GM12878 (cell line): ENCODE measurements at places on chromosomes 11 and 22. TPM values are rescaled to one million over a fixed set of nuclear protein-coding genes. Genes with fewer than 3 reads are reported as not detected.

DNA sequence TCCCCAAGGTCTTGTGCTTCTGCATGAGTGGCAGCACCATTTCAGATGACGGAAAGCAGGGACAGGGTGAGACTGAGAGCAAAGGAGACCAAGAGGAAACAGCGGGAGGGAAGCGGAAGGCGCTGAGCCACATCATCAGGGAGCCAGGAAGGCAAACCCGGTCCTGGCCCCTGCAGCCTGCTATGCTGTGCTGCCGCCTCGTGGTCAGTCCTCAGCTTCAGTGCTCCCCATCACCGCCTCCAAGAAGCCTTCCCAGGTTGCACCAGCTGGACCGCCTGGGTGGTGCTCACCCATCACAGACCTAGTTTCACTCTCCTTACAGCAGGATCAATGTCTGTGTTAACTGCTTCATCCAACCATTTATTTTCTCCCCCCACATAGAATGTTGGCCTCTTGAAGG, 73.0 kb upstream of the PHF21B start:
- DNase-seq: no peak

DNA sequence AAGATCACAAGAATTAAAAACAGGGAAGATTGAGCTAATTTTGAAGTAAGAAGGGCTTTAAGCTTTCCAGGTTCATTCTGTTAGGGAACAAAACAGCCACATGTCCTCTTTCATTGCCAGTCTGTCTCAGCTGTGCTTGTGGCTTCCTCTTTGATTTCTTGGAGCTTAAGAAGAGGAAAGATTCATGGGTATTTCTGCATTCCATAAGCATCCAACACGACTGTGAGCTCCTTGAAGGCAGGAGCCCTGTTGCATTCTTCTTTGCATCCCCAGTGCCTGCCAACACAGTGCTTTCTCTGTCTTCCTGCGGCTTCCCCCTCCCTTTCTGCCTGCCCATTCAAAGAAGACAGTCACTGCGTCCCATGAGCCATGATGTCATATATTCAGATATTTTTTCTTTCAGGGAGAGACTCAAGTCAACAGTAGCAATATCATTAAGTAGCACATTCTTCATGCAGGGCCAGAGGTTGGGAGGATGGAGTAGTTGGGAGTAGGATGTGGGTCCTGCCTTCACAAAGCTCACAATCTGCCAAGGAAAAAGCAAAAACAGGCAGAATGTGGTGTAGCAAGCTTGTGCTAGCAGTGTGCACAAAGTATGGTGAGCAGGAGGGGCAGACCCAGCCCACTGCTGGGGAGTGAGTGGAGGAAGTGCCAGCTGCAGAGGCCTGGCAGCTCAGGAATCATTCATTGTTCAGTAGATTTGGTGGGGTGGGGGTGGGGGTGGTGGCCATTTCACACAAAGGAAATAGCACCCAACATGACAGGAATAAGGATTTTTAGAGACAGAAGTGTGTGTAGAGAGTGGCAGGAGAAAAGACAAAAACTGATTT, 162.1 kb upstream of the RASSF10 start:
- no peak for DNase-seq

- no peak for DNase-seq
These were observed 17.8 kb downstream of the OTUB1 start for GRCh38 chr11:64003807-64004589.

GRCh38 chr11:63866211-63866610, 27.3 kb downstream of the MARK2 start:
- DNase-seq: peak; percentile 86

DNA sequence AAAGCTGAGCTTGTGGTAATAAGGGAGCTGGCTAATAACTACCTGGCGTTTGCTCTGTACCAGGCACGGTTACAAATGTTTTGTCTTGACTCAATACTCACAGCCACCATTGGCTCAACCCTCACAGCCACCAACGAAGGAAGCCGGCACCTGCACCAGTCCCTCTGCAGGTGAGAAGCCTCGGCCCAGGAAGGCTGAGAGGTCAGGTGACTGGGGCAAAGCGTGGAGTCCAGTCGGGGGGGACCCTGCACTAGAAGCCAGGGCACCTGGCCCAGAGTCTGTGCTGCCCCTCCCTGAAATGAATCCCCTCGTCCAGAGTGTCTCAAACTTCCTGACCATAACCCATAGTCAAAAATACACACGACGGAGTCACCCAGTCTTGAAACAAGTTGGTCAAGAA, 90.1 kb downstream of the PHF21B start:
- no peak for DNase-seq

GRCh38 chr11:37500425-37500824, 902.4 kb upstream of the RAG2 start:
- no peak for DNase-seq

GRCh38 chr22:24185501-24186351, 4.4 kb downstream of the SUSD2 start:
- no peak for DNase-seq

- DNase-seq: no peak
These were observed 40.3 kb upstream of the TTLL12 start for GRCh38 chr22:43227239-43227630.

DNA sequence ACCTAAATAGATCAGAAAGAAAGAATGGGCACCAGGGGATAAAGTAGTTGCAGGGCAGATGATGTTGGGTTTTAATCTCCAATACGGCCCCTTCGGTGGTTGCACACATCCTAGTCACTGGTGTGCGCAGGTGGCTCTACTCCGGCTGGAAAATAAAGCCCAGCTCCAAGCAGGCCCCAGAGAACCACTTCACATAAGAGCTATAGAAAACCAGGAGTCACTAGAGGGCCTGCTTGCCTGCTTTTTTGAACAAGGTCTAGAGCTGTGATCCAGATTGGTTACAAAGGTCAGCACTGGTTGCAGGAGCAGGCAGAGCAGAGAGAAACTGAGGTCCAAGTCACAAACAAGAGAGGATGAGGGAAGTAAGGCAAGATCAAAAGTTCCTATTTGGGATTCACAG, 41.5 kb upstream of the MS4A8 start:
- no peak for DNase-seq

DNA sequence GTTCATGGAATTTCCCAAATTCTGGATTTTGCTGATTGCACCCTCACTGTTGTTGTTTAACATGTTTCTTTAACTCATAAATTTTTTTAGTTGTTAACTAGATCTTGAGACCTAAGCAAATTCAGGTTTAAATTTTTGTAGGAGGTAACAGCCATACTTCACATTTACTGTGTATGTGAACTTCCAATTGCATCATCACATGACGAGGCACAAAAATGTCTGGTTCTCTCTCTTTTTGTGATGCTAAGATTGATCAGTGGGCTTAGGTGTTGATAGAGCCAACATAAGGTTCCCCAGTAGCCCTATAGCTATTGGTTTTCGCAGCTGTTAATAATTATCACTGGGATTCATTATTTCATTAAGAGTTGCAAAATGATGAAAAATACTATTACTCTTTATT, 277.5 kb downstream of the TMEM135 start:
- DNase-seq: no peak

Gene E2F8
- 15.6 and 20.3 TPM in 2 replicates for total RNA-seq
